Omental fat pad (tissue), 4 donors: ENCODE measurements at places on chromosomes 5 and 9. TPM values are rescaled to one million over a fixed set of nuclear protein-coding genes. Genes with fewer than 3 reads are reported as not detected.

DNA sequence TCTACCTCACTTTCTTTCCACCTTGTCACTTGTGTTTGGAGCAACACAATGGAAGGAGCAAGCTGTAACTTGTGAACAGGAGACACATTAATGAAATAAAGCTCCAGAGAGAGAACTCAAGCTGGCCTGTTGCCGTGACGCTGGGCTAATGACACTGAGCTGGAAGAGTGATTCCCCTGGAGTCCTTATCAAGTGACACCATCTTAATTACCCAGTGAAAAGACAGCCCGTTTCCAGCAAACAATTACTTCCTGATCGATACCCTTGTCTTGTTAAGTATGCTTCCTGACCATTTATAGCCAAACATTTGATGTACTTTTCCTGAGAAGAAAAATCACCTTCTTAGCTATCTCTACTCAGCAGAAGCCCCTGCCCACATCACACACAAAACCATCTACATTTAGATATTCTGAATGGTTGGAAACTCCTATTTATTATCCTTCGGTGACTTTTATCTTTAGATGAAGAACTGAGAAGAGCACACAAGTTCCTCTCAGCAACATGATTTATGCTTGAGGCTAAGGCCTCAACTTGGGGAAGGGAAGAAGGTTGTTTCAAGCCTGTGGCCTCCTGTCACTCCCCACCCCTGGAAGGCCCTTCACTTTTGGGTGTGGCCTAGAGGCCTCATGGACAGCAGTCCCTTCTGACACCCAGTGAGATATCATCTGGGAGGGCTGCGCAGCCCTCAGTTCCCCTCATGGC is 34.1 kb downstream of the CRHBP start:
- no peak for DNase-seq

DNA sequence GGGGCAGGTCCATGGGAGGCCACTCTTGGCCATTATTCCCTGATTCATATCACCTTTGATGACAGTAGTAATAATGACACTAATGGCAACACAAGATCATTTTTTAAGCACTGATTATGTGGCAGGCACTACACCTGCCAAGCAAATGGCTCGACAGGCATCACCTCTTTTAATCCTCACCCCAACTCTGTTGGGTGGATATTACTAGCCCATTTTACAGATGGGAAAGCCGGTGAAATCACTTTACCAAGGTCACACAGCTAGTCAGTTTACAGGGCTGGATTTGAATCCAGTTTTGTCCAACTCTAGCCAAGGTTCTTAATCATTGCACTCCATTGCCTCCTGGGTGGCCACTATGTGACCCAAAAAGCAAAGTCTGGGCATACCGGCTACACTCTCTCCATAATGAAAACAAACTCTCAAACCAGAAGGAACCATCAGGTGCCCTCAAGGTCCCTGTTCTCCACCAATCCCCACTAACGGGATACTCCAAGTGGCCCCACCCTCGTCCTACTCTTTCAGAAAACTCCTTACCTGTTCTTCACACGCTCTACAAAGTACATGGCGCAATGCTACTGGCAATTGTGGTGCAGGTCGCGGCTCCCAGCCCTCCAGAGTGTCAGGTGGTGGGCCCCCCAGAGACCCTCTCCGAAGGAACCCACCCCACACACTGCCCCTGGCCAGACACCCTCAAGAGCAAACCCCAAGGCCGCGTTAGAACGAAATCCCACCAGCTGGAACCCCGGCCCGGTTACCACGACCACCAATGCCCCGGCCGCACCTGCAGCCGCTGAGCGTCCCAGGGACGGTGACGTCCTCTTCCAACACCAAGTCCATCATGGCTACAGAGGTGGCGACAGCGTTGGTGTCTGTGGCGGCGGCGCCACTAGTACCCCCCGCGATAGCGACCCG is 572 bp downstream of the CDK5RAP2 start:
- no peak for DNase-seq

DNA sequence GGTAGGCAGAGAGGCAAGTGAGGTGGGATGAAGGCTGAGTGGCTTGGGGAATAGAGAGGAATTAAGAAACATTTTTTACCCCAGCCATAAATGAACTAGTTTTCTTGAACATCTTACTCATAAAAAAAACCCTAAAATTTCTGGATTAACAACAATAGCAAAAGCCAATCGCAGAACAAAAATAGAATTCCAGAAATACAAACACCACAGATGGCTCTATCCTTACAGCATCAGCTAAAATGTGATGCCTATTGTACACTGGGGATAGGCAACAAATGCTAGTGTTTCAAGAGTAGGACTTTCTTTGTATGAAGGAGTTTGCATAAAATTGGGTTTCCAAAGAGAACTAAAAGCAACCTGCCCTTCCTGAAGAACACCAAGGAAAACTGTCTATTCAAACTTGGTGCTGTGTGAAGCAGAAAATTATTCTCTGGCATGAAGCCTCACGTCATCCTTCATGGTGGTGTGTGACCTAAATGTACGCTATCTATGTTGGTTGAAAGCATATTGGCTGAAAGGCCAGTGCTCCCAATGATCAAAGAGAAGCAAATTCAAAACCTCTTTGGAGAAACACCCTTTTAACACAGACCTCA is 82.9 kb downstream of the JAKMIP2 start:
- DNase-seq: no peak

DNA sequence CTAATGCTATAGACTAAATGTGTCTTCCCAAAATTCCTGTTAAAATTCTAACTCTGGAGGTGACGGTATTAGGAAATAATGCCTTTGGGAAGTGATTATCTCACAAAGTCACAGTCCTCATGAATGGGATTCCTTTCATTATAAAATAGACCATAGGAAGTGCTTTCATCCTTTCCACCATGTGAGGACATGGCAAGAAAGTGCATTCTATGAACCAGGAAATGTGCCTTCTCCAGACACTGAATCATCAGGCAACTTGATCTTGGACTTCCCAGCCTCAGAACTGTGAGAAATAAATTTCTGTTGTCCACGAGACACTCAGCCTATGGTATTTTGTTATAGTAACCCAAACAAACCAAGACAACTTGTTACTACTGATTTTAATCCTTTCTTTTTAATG is 582.4 kb upstream of the C9orf72 start:
- DNase-seq: no peak

GRCh38 chr5:134118212-134118835 is 3.8 kb downstream of the TCF7 start:
- DNase-seq: no peak

DNA sequence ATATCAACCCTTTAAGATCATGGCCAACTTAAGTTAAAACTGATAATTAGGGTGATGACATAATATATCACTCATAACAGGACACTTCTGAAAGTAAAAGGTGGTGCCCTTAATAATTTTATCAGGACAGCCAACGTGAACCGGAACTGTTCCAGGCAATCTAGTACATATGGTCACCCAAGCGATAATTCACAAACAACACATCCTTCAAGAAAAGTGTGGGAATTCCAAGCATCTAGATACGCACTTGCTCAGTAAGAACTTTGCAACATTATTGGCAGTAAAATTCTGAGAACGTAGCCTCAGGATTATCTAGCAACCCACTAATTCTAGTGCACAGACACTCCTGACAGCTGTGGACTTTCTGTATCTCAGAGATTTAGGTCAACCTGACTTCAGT is 85.7 kb downstream of the ALDH7A1 start:
- DNase-seq: no peak

DNA sequence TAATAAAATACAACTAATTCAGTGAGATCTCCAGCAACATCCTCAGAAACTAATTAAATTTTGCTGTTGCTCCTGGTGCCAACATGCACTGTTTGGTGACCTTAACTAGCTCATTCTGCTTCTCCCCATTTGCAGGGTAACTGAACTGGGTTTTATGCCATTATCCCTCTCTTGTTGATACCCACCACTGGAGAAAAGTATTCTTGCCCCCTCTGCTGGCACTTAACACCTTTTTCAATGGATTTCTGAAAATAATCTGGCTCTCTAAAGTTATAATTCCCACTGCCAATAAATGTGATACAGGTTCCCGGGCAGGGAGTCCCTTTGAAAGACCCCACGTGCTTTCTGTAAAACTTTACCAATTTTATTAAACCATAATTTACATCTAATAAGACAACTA is 394.3 kb downstream of the OSTF1 start:
- DNase-seq: no peak

DNA sequence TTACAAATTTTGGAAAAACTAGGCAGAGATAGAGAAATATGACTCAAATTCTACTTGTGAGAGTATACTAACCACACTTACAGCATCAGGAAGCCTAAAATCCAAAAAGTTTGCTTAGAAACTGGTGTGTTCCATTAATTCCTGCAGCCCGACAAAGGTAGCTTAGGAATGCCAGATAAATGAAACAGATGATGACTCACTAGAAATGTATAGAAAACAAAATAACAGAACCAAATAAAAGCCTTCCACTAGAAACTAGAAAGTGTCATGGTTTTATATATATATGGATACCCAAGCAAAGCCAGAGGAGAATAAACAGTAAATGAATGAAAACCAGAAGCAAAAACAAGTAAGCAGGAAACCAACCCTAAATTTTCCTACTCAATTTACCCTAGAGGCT is 272.2 kb upstream of the PRDM9 start:
- no peak for DNase-seq

- DNase-seq: no peak
Measured at GRCh38 chr5:178297751-178298150, 65.1 kb upstream of the PHYKPL start.

DNA sequence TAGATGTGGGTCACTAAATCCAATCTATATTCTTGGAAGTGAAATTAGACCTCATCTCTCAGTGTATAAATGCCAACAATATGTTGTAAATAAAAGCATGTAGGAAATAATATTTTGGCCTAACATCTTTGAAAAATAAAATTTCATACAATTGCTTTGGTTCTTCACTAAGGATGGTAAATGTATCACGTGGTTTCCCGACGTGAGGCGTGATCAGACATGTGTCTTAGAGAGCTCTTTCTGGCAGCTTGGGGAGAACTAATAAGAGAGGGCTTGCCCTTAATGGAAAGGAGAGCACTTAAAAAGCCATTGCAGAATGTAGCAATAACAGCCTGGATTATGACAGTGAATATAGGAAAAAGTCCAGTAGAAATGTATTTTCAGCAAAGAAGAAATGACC is 602.6 kb downstream of the CDH12 start:
- no peak for DNase-seq

DNA sequence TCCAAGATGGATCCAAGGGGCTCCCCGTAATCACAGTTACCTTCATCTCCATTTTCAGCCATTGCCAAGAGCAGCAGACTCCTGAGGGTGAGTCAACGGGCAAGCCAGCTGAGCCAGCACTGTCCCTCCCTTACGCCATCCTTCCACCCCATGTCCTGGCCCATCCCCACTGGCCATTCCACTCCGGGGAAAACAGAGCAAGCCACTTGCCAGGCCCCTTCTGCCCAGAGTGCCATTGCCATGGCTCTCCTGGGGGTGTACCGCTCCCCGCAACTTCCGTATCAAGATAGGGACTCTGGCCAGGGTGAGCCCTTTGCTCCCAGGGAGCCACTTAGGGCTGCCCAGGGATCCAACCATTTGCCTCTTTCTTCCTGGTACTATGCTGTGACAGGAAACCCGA is 48.9 kb upstream of the CDKN2AIPNL start:
- no peak for DNase-seq

GRCh38 chr5:135246923-135247795 is 151.9 kb downstream of the MACROH2A1 start:
- DNase-seq: no peak

- no peak for DNase-seq
Measured at GRCh38 chr9:6938447-6938846, 180.7 kb downstream of the KDM4C start.

DNA sequence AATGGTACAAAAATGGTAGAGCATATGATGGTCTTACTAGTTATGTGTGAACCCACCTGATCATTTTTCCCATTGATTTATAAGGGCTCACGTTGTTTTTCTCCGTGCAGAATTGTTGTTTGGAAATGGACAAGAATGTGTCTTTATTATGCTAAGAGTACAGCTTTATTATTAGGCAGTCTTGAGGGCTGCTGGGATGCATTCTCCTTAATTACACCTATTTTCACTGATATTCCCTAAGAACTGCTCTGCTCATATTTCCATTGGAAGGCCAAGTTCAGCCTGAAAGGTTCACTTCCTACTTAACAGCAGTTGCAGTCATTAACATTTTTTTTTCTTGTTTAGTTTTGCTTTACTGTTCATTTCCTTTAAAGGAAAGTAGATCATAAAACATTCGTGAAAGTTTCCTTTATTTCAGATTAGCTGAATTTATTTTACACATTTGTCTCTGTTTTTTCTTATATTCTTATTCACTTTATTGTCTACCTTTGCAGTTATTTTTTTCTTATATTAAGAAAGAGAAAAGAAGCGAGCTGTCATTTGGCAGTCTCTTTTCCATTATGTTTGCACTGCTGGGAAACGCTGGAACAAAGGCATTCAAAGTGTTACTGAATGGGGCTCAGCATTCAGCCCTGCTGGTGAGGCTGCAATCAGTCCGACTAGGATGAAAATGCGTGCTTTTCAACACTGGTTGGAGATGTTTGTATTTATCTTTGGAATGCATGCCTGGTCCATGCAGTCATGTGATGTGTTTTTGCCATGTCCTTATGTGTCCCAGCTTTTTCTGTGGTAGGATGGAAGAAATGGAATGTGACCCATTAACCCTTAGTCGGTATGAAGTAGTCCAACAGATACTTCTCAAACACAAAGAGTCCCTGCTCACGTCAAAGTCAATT is 602.7 kb upstream of the ZNF608 start:
- no peak for DNase-seq

DNA sequence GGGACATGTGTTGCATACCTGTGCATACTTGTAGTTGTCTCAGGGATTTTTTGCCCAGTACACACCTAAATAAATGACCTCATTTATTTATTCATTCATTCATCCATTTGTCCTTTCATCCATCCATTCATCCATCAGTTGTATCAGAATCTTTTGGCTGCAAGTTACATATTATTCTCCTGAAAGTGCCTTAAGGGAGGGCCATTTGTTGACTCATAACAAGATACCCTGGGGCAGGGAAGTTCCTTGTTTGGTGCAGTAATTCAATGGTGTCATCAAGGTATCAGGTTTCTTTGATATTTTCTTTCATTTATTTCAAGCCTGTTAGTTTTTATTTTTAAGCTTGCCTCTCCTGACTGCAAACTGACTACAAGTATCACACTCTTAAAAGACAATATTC is 597.9 kb upstream of the TLE4 start:
- no peak for DNase-seq

- DNase-seq: no peak
Measured at GRCh38 chr5:148561801-148562311, 92.5 kb downstream of the HTR4 start.

DNA sequence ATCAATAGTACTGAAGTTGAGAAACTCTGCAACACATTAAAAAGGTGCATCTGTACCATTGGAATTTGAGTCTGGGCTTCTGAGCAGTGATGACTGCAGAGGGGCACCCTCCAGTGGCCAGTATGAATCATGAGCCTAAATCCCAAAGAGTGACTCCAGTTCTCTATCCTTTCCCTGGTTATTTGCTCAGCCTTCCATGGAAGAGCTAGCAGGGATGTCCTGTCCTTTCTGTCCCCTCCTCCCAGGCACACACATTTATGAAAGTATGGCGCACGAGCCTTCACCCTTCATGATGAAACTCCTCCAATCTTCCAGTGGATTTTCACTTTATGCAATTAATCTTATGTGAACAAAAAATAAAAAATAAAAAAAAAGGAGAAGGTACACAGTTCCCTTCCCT is 81.0 kb downstream of the ESM1 start:
- DNase-seq: no peak

Gene ACTBL2
- total RNA-seq: not detected

Gene PCDHGA4
- total RNA-seq: 3.3 TPM

Gene BARHL1
- not detected for total RNA-seq

Gene NSD1
- 36.7 TPM for total RNA-seq

Gene PGM5
- 19.9 TPM for total RNA-seq

Gene PITX1
- 0.74 TPM for total RNA-seq

Gene BTNL8
- total RNA-seq: 3.0 TPM

Gene C1QTNF3
- total RNA-seq: 3.3 TPM

Gene PARP8
- 38.1 TPM for total RNA-seq
